ENCODE measurements at places on chromosomes 12 and 14.
A peak's percentile ranks its signal among the peaks of the same experiment; 100 is the strongest.

GRCh38 chr12:92129609-92130008, 16.0 kb downstream of the BTG1 start:
- DNase-seq, result no peak

- DNase-seq, result no peak
Measured at GRCh38 chr12:5155866-5156265, 112.2 kb downstream of the KCNA5 start.

DNA sequence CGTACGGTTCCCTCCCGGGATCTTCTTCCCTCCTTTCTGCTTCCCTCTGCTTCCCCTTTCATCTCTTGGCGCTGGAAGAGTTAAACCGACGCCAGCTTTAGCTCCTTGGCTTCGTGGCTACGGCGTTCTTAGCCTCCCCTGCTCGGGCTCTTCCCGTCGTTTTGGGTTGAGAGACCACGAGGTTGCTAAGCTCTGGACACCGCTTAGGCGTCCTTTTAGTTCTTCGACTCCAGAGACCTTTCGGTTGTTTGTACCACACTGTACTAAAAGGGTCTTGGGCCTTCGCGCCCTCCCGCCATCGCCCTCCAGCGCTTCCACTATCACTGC, 545 bp downstream of the CPSF2 start:
- no peak for DNase-seq

DNA sequence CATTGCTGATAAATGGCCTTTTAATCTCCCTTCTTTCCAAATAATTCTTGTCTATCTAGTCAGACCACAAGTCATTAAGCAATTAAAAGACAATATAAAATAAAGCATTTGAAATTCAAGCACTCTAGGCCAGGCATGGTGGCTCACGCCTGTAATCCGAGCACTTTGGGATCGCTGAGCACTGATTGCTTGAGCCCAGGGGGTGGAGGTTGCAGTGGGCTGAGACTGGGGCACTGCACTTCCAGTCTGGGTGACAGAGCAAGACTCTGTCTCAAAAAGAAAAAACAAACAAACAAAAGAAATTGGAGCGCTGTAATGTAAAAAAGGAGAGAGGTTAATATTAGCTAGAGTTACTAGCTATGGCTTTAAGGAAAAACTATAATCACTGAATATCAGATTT, 30.5 kb upstream of the CSRP2 start:
- DNase-seq, result no peak

DNA sequence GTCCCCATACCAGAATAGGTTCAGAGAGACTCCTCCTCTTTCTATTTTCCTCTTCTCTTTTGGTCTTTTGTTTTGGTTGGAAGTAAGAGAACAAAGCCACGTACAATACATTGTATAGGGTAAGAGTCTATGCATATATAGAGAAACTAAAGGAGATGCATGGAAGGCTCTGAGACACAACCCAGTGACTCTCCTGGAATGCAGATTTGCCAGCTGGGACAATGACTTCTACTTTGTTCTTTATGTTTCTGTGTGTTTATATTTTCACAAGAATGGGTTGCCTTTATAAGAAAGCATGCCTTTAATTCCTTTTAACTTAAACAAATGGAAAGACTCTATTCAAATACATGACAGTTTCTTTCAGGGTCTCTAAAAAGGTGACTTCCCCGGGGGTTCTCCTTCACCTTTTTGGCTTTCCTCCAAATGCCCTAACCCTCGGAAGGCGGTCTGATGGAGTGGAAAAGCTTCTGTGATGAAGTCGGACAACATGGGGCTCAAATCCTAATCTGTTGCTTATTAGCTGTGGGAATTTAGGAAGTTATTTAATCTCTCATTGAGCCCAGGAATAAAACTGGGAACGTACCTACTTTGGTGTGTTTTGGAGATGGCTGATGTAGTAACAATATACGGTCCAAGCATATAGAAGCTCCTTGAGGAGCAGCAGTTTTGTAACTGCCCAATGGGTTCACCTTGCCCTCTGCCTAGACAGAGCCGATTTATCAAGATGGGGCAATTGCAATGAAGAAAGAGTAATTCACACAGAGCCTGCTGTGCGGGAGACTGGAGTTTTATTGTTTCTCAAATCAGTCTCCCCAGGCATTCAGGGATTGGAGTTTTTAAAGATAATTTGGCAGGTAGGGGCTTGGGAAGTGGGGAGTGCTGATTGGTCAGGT, 9.1 kb upstream of the SERPINA1 start:
- DNase-seq, result no peak

GRCh38 chr12:47828976-47829482, 9.3 kb upstream of the HDAC7 start:
- no peak for DNase-seq

- no peak for DNase-seq
Measured at GRCh38 chr12:94304566-94305061, 155.1 kb downstream of the CEP83 start.

GRCh38 chr12:127899971-127900370, 367.0 kb upstream of the TMEM132C start:
- DNase-seq, result no peak

- DNase-seq, result no peak
Measured at GRCh38 chr12:64747695-64748094, 11.5 kb downstream of the GNS start.

GRCh38 chr12:109892165-109892715, 7.8 kb upstream of the TCHP start:
- DNase-seq, result no peak

DNA sequence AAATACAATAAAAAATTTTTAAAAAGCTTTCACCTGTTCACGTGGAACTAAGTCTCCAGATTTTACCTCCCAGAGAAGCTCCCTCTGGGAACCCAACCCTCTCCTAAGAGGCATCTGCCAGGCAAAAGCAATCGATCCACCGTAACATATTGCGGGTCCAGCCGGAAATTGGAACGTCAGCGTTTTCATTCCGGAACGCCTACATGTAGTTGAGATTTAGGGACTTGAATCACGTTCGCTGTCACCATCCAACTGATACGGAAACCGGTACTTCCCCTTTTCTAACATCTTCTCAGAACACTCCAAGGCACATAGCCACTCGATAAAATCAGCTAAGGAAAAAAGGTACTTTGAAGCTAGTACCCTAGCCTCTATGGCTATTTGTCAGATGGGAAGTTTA, 70.3 kb downstream of the COX16 start:
- peak; percentile 1 for DNase-seq

DNA sequence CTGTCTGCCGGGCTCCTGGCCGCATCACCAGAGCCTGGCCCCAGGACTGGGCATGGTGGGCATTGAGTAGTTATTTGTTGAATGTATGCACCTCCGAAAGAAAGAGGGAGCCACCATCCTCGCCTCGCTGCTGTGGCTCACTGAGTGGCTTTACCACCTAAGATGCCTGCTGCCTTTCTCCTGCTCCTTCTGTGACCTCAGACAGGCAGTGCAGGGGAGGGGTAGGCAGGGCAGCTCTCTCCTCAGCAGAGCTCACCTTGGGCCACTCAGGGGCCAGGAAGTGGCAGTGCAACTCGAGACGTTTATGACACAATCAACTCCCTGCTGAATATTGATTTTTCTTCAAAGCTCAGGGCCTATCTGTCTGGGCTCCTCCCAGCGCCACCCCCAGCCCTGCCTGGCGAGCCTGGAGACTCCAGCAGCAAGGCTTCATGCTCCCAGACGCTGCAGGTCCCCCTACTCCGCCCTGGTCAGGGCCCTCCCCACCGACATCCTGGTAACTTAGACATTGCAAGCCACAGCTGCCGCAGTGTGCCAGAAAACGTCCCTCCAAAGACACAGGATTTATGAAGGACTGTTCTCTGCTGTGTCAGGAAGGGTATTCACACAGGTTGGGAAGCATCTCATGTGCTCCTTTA, 84.3 kb upstream of the DIO3 start:
- no peak for DNase-seq

- DNase-seq, result no peak
Measured at GRCh38 chr12:3836641-3837040, 36.6 kb downstream of the PARP11 start.

- DNase-seq, result no peak
Measured at GRCh38 chr14:61266891-61267740, 14.0 kb downstream of the TMEM30B start.

DNA sequence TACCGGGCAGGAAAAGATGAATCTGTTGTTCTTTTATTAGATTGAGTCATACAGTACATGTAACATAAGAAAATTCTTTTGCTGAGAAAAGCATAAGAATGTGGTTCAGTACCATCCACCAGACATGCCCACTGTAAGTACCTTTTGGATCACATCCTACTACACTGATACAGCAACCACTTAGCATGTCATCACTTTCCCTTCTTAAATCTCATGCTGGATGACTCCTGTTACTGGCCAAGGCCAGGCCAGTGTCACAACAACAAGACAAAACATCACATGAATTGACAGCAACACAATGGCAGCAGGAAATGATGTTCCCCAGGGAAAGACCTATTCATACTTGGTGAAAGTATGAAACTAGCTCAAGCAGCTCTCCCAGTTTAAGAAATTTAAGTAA, 46.4 kb downstream of the STXBP6 start:
- DNase-seq, result no peak

DNA sequence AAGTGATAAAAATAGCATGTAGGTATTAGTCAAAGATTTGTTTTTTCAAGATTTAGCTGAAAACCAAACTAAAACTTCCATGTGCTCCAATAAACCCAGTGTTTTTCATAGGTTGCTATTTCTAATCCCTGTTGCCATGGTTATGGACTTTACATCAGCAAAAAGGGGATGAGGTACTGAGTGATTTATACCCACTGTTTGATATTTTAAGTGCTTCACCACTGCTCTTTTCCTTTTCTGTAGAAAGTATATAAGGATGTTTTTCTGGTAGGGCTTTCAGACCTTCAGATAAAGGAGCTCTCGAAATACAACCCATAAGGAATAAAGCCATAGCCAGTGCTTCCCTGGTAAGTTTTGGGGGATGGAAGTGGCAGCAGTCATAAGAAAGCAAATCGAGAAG, at the start of gene OTOGL:
TSS of gene OTOGL (plus strand) at position 279 of the 400 bp plus-strand sequence. CDS start 109,895 bp downstream, outside the sequence.
- DNase-seq, result no peak

DNA sequence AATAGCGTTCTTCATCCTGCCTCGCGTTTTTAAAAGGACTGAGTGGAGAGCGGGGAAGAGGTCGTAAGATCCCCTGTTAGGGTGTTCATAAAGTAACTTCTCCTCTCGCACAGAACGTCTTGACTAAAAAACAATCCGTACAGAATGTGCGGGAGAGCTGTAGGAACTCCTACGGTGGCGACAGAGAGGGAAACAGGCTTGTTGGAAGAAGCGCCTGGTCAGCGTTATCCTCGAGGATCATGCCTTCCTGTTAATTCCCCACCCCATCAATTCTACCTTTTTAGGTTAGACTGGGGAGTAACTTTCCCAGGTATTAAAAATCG, 399 bp upstream of the WASHC4 start:
- DNase-seq, result no peak

GRCh38 chr12:14766649-14767215, 36.5 kb downstream of the WBP11 start:
- DNase-seq, result no peak

- DNase-seq, result no peak
Measured at GRCh38 chr12:55955344-55955743, 10.5 kb downstream of the PMEL start.

GRCh38 chr12:128983371-128983770, 130.1 kb downstream of the GLT1D1 start:
- no peak for DNase-seq

DNA sequence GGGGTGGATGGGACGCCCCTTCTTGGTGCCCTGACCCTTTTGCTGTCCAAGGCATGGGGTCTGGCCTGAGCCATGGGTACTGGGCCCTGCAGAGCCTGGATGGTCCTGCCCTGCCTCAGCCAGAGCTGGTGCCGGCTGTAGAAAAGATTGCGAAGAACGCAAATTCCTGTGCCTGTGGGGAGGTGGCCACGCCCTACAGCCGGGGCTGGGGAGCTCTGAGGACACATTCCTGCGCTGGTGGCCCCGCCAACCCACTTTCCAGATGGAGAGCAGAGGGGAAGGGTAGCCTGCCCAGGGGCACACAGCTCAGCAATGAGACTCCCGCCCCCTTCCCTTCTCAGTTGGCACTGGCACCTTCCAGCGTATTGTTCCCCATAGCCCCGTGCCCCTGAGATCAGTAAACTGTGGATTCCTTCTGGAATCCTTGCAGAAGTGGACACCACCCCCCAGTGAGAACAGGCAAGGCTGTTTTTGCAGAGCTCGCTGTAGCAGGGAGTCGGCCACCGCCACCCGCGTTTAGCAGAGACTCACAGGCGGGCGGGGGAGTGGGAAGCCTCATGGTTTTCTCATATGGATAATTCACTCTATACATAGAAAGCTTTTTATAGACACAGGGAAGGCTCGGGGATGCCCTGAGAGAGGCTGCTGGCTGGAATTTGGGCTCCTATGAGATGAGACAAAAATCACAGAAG, 8.6 kb downstream of the INF2 start:
- no peak for DNase-seq

DNA sequence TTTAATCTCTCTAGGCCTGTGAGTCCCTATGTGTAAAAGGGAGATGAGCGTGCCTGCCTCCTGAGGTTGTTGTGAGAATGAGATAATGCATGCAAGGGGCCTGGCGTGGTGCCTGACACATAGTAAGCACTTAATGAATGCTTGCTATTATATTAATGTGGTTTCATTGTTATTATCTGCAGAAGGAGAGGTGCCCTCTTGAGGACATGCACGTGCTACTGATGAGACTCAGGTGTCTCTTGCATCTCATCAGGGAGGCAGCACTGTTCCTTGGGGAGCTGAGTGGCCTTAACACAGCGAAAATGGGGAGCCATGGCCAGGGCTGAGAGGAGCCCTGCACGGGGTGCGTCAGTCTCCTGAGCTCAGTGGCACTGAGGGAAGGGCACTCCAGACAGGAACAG, 29.9 kb upstream of the BCDIN3D start:
- no peak for DNase-seq

- peak; percentile 68 for DNase-seq
Measured at GRCh38 chr14:85934123-85934885, 404.4 kb downstream of the FLRT2 start.

DNA sequence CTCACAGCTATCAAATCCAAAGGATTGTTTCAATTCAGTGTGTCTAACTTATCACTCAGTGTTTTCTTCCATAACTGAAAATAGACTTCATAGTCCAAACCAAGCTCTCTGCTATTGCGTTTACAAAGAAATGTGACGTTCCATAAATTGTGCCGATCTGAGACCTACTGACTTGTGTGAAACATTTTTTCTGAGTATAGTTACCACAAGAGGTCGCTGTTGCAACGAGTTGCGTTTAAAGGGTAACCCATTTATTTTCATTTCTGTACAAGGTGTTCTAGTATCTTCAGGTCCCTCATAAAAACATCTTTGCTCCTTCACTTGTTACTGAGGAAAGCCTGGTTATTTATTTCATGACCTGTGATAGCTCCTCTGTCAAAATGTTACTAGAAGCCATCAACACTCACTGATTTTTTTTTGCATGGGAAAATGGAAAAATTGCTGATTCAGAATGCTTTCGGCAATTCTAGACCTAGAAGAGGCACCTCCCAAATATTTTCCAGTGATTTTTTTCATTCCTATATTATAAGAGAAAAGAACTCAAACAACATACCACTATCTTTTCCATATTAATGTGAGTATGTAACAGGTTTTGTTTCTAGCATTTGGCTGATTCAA, 60.9 kb upstream of the OR4E1 start:
- no peak for DNase-seq

- DNase-seq, result no peak
Measured at GRCh38 chr14:28783664-28784063, 17.1 kb downstream of the FOXG1 start.

Data from CD4-positive, alpha-beta T cell treated with Interferon gamma for 1 hour (primary cell).